ENCODE measurements at places on chromosomes 2 and 18.
A peak's percentile ranks its signal among the peaks of the same experiment; 100 is the strongest.

DNA sequence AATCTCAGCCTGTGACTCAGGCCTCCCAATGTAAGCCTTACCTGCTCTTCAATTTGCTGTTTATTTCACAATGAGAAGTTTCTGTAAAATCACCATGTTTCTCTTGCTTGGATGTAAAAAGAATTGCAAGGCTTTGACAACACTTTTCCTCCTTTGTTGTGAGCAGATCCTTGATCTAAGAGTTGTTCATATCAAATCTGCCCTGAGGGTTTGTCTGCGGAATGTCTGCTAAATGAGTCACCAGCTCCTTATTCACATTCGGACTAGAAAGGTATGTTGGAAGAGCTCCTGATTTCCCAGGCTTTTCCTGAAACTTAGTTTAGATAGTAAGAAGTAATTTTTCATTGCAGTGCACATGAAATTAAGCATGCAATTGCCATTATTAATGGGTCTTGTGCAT is 268.2 kb upstream of the TCF4 start:
- DNase-seq = no peak

- DNase-seq = peak; percentile 25
Measured at GRCh38 chr2:227436436-227437174, 35.4 kb upstream of the AGFG1 start.

GRCh38 chr18:8799596-8800441 is 94.5 kb downstream of the MTCL1 start:
- no peak for DNase-seq

DNA sequence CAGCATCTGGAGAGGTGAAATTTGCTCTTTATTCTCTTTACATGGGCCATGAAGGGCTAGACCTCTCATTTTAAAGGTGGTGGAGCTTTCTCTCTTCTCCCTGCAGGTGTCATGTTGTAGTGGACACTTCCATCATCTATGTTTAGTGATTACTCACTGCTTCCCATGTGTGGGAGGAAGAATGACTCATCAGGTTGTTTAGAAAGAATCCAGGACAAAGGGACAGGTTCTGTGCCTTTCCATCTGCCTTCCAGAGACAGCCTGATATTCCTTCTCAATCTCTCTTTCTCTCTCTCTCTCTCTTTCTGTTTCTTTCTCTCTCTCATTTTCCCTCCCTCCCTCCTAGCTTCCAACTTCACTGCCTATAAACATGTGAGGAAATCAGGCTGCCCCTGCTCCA is 38.7 kb downstream of the SCG2 start:
- DNase-seq = no peak
